Bronchus fibroblast of lung (primary cell): ENCODE measurements at places on chromosomes 7 and 10. TPM values are rescaled to one million over a fixed set of nuclear protein-coding genes. Genes with fewer than 3 reads are reported as not detected.

The HTRA1 gene
- 57.0 and 62.6 TPM in 2 replicates for total RNA-seq

The OR2A14 gene
- total RNA-seq = not detected in 2 replicates

The CYP2C19 gene
- total RNA-seq = not detected in 2 replicates

The COPS6 gene
- 79.7 and 107 TPM in 2 replicates for total RNA-seq

The GTF2IRD1 gene
- total RNA-seq = 16.6 and 19.0 TPM in 2 replicates

The TDRD1 gene
- total RNA-seq = not detected in 2 replicates

The FAM13C gene
- 0.50 and 1.0 TPM in 2 replicates for total RNA-seq

The CALN1 gene
- under 0.01 TPM in 1 of 2 replicates, not detected in the other for total RNA-seq

The CUL1 gene
- 35.2 and 36.7 TPM in 2 replicates for total RNA-seq

The PTPRZ1 gene
- under 0.01 TPM in 1 of 2 replicates, not detected in the other for total RNA-seq

The TAS2R41 gene
- total RNA-seq = not detected in 2 replicates

The STEAP1B gene
- 23.0 and 24.7 TPM in 2 replicates for total RNA-seq

The AOAH gene
- not detected in 2 replicates for total RNA-seq

The CPN1 gene
- not detected in 2 replicates for total RNA-seq

The DEPP1 gene
- total RNA-seq = 15.0 TPM in 2 replicates

The CLCN1 gene
- under 0.01 TPM in 1 of 2 replicates, not detected in the other for total RNA-seq

The TUBAL3 gene
- total RNA-seq = not detected in 2 replicates

The WDR11 gene
- 29.3 and 34.3 TPM in 2 replicates for total RNA-seq

The SEMA3C gene
- total RNA-seq = 78.6 and 99.4 TPM in 2 replicates

The NPFFR1 gene
- not detected in 2 replicates for total RNA-seq

The ERVW-1 gene
- not detected in 2 replicates for total RNA-seq

The SORCS1 gene
- under 0.01 TPM in 1 of 2 replicates, not detected in the other for total RNA-seq

The TCAF2 gene
- total RNA-seq = 1.5 and 1.8 TPM in 2 replicates

The PNLIP gene
- total RNA-seq = not detected in 2 replicates

The SCART1 gene
- 0.15 and 0.34 TPM in 2 replicates for total RNA-seq

The NRCAM gene
- total RNA-seq = 3.0 and 4.2 TPM in 2 replicates

The TFR2 gene
- 0.17 and 0.30 TPM in 2 replicates for total RNA-seq

The ITGB8 gene
- total RNA-seq = 3.3 and 3.9 TPM in 2 replicates

The GPR146 gene
- total RNA-seq = 0.15 TPM in 1 of 2 replicates, not detected in the other
